ENCODE measurements at places on chromosomes 2 and 18.
A peak's percentile ranks its signal among the peaks of the same experiment; 100 is the strongest.

GRCh38 chr18:9615280-9615797, 980 bp upstream of the PPP4R1 start:
- DNase-seq = no peak

GRCh38 chr2:120352696-120353590, 7.0 kb downstream of the INHBB start:
- no peak for DNase-seq

DNA sequence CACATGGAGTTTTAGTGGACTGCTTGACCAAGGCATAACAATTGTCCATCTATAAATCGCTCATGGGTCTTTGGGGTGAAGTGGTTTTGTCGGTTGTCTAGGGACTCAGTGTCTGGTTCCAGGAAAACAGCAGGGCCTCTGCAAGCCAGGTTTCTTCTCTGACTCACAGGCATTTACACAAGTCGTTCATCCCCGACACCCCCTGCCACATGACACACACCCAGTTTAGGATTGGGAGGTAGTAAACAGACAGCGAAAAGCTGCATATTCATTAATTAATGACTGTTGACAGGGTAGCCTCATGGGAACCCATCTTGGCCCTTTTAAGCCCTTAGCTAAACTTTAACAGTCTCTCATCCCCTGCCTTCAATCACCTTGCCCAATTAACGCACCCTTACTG, 194.8 kb upstream of the ACVR2A start:
- no peak for DNase-seq

- DNase-seq = no peak
Measured at GRCh38 chr2:9646196-9647030, 15.6 kb upstream of the YWHAQ start.

- no peak for DNase-seq
Measured at GRCh38 chr2:197497326-197497725, 2.3 kb downstream of the HSPD1 start.

DNA sequence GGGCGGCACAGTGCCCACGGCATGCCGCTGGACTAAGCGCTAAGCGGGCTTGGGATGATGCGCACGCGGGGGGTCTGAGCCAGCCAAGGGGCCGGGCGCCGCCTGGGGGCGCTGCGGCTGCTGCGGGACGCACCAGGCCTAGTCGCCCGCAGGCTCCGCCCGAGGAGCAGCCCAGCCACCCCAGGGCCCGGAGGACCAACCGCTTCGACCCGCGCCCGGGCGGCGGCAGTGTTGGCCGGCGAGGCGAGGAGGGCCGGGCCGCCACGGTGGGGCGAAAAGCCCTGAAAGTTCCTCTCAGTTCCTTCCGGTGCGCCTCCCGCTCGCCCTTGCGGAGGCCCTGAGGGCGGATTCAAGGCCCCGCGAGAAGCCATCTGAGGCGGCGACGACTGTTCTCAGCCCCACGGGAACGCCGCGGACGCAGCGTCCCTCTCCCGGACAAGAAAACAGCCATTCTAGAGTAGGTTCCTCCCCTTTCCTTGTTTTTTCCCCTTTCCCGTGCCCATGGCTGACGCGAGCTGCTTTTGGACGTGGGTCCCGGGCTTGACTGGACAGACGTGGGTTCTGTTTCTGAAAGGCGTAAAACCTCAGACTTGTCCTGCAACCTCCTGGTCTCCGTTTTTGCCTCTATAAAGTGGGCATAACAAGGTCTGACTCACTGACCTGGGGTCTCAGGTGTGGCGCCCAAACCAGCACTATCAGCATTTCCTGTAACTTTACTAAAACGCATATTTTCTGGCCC, at the start of gene ANKAR:
ANKAR (plus strand) TSS at position 297 of the 739 bp plus-strand sequence. CDS start 1,821 bp downstream, outside the sequence.
- peak; percentile 60 for DNase-seq

- DNase-seq = no peak
Measured at GRCh38 chr18:55886886-55887285, 298.9 kb upstream of the TCF4 start.

DNA sequence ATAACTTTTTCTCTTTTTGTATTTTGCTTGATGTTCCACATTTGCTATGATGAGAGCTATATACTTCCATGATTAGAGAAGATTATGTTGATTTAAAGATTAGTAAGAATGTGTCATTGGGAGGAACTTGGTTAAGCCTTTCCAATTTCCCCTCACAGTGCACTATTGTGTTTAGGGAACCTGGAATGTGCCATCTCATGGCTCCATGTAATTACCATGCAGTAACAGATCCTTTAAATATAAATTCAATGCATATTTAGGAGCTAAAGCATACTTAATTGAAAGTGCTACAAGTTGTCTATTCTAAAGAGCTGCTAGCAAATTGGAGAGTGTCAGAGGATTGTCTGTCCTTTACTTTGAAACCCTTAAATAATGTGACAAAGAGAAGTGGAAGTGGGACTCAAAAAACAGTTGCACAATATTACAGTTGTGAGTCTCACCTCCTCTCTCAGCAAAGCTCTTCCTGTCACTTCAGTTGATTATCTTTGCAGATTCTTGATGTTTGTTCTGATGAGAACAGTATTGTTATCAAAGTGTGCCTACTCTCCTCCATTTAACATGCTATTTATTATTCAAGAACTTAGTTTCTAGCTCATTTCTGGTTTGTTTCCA, 1162.7 kb upstream of the ZEB2 start:
- no peak for DNase-seq

DNA sequence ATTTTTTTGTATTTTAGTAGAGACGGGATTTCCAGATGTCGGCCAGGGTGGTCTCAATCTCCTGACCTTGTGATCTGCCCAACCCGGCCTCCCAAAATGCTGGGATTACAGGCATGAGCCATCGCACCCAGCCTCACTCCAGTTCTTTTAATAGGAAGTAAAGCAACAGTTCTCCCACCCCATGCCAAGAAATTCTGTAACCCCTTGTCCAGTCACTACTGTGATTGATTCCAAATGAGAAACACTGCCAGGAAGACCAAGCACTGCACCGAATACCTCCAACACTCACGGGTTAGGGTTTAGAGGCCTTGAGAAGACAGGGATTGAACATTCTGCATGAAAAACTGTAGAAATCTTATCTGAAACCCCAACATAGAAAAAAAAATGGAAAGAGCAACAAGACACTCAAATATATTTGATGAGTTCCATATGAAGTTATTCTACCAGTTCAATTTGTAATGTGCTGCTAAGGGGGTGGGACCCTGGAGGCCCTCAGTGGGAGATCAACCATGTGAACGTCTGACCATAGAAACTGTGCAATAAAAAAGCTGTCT, 48.2 kb upstream of the BIN1 start:
- no peak for DNase-seq

- DNase-seq = no peak
Measured at GRCh38 chr2:10989151-10989550, 77.4 kb downstream of the KCNF1 start.

DNA sequence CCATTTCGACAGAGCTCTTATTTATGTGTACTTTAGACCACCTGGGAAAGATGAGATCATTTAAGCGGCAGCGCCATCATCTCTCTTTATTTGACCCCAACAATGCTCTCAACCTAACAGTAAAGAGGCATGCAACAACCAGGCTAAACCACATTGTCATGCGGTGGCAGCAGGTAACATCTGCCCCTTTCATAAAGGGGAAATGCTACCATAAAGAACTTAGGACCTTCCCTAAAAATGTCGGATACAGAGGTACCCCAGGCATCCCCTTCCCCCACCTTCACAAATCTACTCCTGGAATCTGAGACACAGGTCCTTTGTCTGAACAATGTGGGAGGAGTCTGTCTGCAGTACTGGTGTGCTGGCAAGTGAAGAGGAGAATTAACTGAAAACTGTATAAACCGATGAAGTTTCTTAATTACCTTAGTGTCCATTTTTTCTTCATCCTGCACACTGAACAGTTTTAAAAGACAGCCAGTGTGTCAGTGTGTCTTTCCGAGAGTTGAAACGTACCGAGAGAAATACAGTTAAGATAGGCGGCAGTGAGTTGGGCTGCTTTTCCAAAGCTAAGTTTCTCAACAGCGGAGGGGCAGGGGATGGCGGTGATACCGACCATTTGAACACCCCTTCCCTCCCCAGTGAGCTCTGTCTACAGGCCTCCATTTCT, 1.9 kb downstream of the MEX3C start:
- DNase-seq = no peak

GRCh38 chr18:69161383-69162028, 239.2 kb upstream of the DOK6 start:
- DNase-seq = no peak

GRCh38 chr2:159620796-159621195, 4.4 kb upstream of the BAZ2B start:
- DNase-seq = no peak

DNA sequence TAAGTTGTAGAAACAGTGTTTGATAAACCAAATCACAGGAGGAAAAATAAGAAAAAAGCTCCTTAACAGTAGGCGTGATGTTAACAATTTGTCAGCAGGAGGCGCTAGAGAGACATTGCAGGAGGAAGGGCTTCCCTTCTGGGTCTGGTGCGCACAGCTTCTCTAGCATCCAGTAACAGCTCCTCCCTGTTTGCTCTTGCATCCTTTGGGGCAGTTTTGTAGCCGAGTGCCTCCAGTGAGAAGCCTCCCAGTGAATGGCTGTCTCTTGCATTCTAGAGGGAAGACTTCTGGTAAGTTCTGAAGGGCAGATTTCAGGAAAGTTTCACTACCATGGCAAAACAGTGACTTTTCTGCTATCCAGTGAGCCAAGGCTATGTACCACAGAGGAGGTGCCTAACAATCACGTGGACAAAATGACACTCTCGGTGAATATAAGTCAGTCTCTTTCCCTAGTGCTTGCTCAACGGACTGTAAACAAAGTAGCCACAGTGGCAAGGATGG, 9.5 kb upstream of the ZNF396 start:
- DNase-seq = no peak

- DNase-seq = no peak
Measured at GRCh38 chr18:79919089-79919488, 32.4 kb downstream of the SLC66A2 start.

- DNase-seq = no peak
Measured at GRCh38 chr2:10572701-10573100, 117.1 kb downstream of the NOL10 start.

GRCh38 chr2:241613017-241613780, 23.8 kb downstream of the THAP4 start:
- no peak for DNase-seq

- no peak for DNase-seq
Measured at GRCh38 chr2:134682726-134683125, 36.1 kb downstream of the TMEM163 start.

GRCh38 chr2:111113838-111114237, 6.9 kb upstream of the BCL2L11 start:
- DNase-seq = no peak

- no peak for DNase-seq
Measured at GRCh38 chr2:201466050-201466675, 14.6 kb downstream of the STRADB start.

DNA sequence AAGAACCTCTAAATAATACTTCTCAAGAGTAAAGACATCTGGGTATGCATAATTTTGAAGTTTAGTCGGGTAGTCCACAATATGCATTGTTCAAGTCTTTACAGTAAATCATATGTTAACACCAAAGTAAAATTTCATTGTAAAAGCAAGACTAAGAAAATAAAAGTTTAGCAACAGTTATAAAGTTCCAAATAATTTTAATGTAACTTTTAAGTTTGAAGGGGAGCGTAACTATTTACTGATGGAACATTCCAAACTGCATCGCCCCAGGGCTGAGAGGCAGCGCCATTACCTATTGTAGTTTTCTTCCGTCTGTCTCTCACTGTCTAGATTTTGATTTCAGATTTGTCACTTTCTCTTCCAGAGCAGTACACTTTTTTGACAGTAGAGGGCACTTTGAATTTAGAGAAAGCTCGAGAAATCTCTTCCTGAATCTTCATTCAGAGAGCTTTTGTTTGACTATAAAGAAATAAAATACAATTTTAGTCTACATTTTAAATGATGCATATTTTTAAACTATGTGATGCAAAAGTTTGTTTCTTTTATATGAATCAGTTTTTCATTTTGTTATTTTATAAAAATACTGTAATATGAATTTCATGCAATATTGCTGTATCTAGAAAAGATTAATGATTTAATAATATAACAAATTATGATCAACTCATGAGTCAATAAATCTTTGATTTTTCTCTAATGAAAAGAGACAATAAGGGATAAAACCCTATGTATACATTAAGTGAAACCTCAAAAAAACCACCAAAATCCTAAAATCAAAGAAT, 389.8 kb downstream of the FIGN start:
- DNase-seq = no peak

GRCh38 chr2:27954771-27955383, 64.3 kb downstream of the BABAM2 start:
- no peak for DNase-seq
